ENCODE measurements at places on chromosomes 5 and 9.

GRCh38 chr5:179314606-179315355, 30.5 kb downstream of the ADAMTS2 start:
- DNase-seq, result no peak

GRCh38 chr9:99052815-99053715, 51.8 kb upstream of the TGFBR1 start:
- no peak for DNase-seq

DNA sequence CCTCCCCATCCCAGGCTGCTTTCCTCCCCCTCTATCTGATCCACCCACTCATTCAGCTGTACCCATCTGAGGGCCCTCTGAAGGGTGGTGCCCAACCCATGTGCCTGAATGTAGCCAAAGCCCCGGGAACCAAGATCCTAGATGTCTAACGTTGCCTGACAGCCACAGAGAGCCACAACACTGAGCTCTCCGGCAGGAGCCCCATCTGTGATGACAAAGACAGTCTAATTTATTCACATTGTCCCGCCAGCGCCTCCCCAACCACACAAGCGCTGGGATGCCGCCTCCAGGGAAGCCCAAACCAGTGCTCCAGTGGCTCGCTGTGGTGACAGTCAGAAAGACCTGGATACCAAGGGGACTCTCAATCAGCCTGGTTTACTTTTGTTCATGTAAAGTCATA, 8.4 kb downstream of the IGFBPL1 start:
- no peak for DNase-seq

- no peak for DNase-seq
Observed at GRCh38 chr5:74538206-74538661, 102.3 kb downstream of the ENC1 start.

DNA sequence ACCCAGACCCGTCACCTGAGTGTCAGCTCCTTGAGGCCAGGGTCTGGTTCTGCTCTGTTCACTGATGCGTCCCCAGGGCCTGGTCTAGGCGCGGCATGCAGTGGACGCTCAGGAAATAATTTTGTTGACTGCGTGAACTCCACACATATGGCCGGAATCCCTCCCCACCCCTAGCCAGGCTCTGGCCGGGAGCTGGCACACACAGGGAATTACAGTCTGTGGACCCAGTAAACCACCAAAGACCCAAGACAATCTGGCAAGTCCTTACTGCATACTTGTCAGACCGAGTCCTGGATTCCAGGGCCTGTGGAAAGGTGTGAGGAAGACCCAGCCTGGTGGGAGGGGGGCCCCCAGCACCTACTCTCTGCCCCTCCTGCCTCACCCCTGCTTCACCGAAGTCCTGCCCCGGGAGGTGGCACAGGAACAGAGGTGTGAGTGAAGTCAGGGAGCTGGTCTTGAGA, 113.0 kb upstream of the IER5L start:
- DNase-seq, result no peak

- no peak for DNase-seq
Observed at GRCh38 chr9:71793386-71794105, 25.2 kb upstream of the CEMIP2 start.

- DNase-seq, result no peak
Observed at GRCh38 chr5:121746763-121747162, 104.9 kb upstream of the FTMT start.

DNA sequence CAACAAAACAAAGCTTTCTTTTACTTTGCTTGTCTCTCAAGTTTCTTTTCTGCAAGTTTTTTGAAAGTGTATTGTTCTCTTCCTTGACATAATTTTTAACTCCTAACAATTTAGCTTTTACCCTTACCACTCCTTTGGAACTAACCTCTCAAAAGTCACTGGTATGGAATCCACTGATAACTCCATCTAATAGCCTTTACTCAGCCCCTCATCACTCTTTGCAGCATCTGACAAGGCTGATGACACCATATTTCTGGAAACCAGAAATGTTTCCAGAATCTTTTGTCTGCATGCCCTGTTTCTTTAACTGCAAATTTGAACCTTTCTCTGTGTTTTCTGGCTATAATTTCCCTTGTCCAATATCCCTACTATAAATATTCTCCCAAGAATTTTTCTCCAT, 46.5 kb downstream of the ZNF474 start:
- no peak for DNase-seq

- no peak for DNase-seq
Observed at GRCh38 chr5:107917983-107918382, 247.2 kb upstream of the EFNA5 start.

DNA sequence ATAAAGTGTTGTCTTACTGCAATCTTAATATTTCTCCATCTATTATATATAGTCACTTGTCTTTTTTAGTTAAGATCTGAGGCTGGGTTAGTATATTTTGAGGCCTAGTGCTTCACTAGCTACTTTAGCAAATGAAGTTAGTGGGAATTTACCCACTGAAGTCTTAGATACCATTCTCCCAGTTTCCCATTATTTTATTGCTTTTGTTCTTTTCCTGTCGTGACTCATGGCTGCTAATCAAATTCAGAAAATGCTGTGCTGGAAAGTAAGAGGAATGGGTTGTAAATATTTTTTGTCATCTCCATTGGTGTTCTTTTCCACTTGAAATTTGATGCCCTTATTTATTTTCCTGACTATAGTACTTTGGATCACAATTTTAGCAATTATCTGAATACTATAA, 14.2 kb downstream of the TCERG1 start:
- no peak for DNase-seq

DNA sequence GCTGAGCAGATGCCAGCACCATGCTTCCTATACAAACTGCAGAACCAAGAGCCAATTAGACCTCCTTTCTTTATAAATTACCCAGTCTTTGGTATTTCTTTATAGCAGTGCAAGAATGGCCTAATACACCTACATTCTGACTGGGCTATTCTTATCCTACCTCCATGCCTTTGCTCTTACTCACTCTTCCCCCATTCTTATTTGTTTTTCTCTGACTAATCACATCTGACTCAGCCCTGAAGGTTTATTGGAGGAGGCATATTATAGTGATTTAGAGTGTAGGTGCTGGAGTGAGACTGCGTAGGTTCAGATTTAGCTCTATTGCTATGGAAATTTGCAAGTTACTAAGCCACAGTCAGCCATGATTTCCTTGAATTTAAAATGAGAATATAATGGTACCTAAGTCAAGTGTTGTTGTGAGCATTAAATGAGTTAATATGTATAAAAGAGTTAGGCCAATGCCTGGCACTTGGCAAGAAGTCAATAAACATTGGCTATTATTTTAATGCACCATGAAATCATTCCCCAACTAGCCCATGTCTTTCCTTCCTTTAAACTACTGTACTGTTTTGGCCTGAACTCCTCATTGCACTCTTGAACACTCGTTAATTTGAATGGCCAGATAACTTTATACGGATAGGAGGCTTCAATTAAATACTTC, 531.2 kb upstream of the ZNF608 start:
- no peak for DNase-seq

DNA sequence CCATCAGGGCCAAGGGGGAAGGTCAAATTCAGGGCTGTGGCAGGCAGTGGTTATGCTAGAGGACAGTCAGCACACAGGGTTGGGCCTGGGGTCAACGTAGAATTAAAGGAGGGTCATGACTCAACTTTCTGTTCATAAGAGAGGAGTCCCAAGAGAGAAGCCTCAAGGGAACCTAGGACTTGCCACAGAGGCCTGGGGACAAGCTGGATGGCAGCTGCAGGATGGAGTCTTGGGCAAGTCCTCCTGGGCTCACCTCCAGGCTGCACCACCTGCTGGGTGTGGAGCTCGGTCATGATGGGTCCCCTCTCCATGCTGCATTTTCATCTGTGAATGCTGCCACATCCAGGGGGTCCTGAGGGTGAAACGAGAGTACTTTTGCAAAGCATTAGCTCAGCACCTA, 9.0 kb upstream of the WNK2 start:
- DNase-seq, result no peak

DNA sequence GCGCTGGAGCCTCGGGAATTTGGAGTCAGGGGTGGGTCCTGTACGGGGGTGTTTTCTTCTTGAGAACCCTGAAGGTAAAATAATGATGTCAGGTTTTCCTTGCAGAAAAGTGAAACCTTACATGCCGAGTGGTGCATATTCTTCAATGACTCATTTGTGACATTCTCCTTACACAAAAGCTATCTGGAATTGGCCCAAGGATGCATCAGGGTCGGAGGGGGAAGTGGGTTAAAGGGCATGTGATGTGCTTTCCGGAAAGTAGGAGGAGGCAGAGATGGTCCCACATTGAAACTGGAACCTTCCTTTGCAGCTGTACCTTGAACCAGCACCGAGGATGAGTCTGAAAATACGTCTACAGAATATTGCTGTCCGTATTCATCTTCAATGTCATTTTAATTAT, 411.2 kb upstream of the IRX4 start:
- DNase-seq, result no peak

- no peak for DNase-seq
Observed at GRCh38 chr5:132952829-132953228, 10.6 kb downstream of the AFF4 start.

- DNase-seq, result no peak
Observed at GRCh38 chr5:27103486-27103885, 65.1 kb upstream of the CDH9 start.

GRCh38 chr5:164748861-164749260, 1243.4 kb downstream of the MAT2B start:
- no peak for DNase-seq

GRCh38 chr5:6412811-6413210, 34.5 kb upstream of the MED10 start:
- DNase-seq, result no peak

DNA sequence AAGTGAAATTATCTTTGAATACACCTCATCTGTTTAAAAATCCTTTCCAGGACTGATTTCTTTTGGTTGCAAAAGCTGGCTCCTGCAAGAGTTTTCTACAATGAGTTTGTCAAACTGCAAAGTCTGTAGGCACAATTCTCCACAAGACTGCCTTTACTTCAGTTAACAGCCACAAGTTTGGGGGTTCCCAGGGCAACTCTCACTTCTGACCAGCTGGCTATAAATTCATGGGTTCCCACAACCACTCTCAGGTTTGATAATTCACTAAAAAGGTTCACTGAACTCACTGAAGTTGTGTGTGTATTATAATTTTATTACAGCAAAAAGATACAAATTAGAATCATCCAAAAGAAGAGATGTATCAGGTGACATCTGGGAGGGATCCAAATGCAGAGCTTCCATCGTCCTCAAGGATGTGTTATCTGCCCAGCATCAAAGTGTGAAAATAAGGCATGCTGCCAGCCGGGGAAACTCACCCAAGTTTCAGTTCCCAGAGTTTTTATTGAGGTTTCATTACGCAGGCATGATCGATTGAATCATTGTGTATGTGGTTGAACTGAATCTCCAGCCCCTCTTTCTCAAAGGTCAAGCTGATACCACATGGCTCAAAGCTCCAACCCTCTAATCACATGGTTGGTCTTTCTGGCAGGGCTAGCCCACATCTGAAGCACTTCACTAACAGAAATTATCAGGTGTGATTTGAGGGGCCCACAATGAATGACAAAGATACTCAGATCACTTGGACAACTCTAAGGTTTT, 19.0 kb upstream of the PSIP1 start:
- no peak for DNase-seq

DNA sequence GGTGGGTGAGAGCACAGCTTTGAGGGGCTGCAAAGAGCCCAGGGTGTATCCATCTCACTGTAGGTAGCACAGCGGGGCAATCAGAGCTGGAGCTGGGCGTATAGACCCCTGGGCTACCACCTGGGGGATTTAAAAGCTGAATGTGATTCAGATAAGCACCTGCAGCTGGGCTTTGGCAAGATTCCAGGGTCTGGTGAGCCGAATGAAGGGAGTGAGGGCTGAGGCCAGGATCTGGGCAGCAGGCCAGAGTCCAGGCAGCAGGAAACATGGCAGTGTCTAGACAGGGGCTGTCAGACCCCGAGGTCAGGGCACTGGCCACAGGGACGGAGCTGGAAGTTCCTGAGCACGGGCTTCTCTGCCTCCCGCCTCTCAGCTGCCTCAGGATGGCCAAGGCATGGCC, 8.7 kb downstream of the ASS1 start:
- no peak for DNase-seq

- DNase-seq, result peak; percentile 85
Observed at GRCh38 chr9:112844771-112845542, 45.7 kb downstream of the SLC46A2 start.

DNA sequence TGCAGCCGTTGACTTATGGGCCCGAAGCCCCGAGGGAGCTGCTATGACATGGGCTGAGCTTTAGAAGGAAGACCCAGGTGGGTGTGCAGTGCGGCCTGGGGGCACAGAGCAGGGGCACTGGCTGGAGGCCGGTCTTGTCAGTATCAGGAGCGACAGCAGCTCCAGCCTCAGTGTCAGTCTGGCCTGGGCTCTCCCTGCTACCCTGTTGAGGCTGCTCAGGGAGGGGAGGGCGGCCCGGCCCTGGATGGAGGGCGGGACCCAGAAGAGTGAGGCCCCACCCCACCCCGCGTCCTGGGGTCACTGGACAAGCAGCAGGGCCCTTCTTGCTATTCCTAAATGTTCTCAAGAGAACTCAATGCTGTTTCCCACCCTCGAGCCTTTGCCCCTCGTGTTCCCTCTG, 18.0 kb downstream of the GFI1B start:
- no peak for DNase-seq
